ENCODE measurements at places on chromosomes 12 and 14.

GRCh38 chr12:100127766-100128511 lies 14.7 kb downstream of the BLTP3B start:
- no peak overlapping the region for H3K4me3 ChIP-seq
- H3K27ac ChIP-seq, result no peak overlapping the region
- no peak for DNase-seq
- no peaks in the 10 kb centered on the region for H3K36me3 ChIP-seq
- H3K27me3 ChIP-seq, result no peaks in the 10 kb centered on the region

- no peak overlapping the region for H3K4me3 ChIP-seq
- H3K27ac ChIP-seq, result no peak overlapping the region
- H3K27me3 ChIP-seq, result no peaks in the 10 kb centered on the region
- no peak for DNase-seq
- H3K36me3 ChIP-seq, result no peaks in the 10 kb centered on the region
Measured at GRCh38 chr14:80315681-80316080, 104.4 kb upstream of the DIO2 start.

DNA sequence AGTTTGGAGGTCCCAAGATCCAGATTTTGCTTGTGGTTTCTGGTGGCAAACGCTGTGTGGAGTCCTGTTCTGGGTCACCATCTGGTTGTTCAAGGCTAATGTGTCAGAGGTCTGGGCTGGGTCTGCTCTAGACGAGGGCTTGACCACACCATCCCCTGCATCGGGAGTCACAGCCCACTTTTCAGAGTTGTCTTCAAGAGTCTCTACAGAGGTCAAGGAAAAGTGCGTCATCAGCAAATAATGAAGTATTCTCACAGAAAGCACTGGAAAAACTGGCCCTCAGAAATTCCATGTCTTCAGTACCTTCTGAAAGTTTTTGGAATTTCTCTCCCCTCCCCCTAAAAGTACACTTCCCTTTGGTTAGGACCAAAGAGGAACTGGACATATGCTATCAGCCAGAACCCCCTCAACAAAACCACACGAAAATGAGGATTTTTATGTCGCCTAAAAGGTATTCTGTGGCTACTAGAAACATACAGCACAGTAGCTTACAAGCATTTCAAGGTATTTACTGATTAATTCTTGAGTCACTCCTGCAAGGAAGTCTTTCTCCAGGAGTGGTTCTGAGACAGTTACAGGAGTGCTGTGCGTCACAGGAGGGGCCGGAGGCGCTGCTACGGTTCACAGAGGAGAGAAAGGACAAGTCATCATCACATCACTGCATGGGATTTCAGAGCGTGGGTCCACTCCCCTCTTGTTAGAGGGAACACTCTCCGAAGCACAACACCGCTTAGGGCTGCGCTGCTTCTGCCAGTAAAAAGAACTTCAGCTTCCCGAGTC lies 35.4 kb downstream of the RAD52 start:
- H3K27me3 ChIP-seq, result no peaks in the 10 kb centered on the region
- no peak overlapping the region for H3K4me3 ChIP-seq
- peaks cover 41% of the 10 kb centered on the region for H3K36me3 ChIP-seq

DNA sequence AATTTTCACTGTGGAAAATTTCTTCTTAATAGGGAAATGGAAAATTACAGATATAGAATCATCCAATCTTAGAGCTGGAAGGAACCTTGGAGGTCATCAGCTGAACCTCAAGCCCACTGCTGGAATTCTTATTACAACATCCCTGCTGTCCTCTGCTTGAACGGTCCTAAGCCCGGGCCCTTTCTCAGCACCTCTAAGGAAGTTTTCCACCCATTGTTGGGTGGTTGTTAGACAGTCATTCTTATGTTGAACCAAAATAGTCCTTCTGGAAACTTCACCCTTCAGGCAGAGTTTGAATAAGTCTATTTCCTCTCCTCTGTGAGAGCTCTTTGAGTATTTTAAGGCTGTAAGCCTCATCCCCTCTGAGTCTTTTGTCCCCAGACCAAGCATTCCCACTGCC lies 70.7 kb downstream of the ZFP36L1 start:
- DNase-seq, result no peak
- H3K4me3 ChIP-seq, result no peak overlapping the region
- no peaks in the 10 kb centered on the region for H3K36me3 ChIP-seq

- no peak for DNase-seq
- no peaks in the 10 kb centered on the region for H3K27me3 ChIP-seq
- no peaks in the 10 kb centered on the region for H3K4me1 ChIP-seq
- no peak overlapping the region for H3K27ac ChIP-seq
Measured at GRCh38 chr14:78758333-78758732, 588.2 kb downstream of the NRXN3 start.

DNA sequence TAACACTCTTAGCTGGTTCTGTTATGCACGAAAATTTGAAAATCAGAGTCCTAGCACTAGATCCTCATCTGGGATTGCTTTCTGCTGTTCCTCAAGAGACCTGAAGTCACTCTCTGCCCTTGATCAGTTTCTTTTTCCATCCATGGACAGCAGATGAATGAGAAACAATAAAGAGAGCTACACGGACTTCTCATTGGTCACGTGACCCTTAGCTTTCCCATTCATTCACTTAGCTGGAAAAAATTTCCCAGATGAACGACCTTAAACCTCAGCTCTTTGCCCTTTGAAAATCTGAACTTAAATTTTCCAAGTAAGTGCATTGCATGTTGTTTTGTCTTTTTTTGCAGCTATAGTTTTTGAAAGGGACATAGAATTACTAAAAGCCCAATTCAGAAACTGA lies 27.2 kb upstream of the RGS6 start:
- DNase-seq, result no peak
- no peak overlapping the region for H3K27ac ChIP-seq
- H3K27me3 ChIP-seq, result no peaks in the 10 kb centered on the region
- no peak overlapping the region for H3K4me3 ChIP-seq
- H3K36me3 ChIP-seq, result no peaks in the 10 kb centered on the region

GRCh38 chr14:55043528-55043927 lies 7.9 kb upstream of the MAPK1IP1L start:
- no peak overlapping the region for H3K27ac ChIP-seq
- H3K27me3 ChIP-seq, result no peaks in the 10 kb centered on the region
- no peaks in the 10 kb centered on the region for H3K36me3 ChIP-seq
- DNase-seq, result no peak
- no peaks in the 10 kb centered on the region for H3K4me1 ChIP-seq

DNA sequence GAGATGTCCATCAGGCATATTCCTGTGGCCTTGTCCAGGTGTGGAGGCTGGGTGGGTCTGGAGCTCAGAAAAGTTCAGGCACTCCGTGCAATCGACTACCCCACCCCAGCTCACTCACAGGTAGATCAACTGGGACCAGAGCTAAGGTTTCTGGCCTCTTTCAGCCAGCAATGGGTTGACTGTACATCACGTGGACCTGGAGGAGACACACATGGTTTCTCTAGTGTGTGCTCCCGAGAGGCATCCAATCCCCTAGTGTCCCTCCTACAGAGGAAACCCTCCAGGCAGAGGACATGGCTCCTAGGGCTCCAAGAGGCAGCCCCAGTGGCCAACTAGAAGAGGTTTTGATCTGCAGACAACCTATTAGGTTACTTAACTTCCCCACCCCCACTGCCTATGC lies 119.5 kb upstream of the RGS6 start:
- no peak overlapping the region for H3K4me3 ChIP-seq
- no peak overlapping the region for H3K27ac ChIP-seq
- no peaks in the 10 kb centered on the region for H3K4me1 ChIP-seq

DNA sequence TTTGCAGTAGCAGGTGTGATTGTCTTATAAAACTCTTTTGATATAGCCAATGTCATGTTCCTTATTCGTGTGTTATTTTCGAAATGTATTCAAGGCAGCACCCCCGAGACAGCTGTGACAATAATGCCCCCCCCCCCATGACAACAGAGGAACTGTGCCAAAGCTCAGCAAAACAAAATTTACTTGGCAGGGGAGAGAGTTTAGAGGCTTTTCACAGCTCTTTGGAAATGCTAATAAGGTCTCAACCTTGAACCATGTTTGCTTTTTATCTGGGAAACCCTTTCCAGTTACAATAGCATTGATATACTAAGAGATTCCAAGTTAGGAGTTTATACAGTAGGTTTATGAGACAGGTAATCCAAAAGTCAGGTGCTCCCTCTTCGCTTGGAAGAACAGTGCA lies 56.4 kb upstream of the USP44 start:
- no peak overlapping the region for H3K4me3 ChIP-seq
- DNase-seq, result no peak
- no peaks in the 10 kb centered on the region for H3K36me3 ChIP-seq
- H3K27ac ChIP-seq, result peak overlapping the region; percentile 81
- H3K4me1 ChIP-seq, result peaks cover 7% of the 10 kb centered on the region

- no peaks in the 10 kb centered on the region for H3K36me3 ChIP-seq
- peak overlapping the region; percentile 68 for H3K27ac ChIP-seq
- no peak overlapping the region for H3K4me3 ChIP-seq
- DNase-seq, result no peak
- no peaks in the 10 kb centered on the region for H3K27me3 ChIP-seq
Measured at GRCh38 chr12:67433385-67434175, 164.4 kb downstream of the CAND1 start.

GRCh38 chr14:28121512-28122297 lies 644.9 kb upstream of the FOXG1 start:
- H3K4me3 ChIP-seq, result no peak overlapping the region
- H3K36me3 ChIP-seq, result no peaks in the 10 kb centered on the region
- DNase-seq, result no peak
- H3K27me3 ChIP-seq, result no peaks in the 10 kb centered on the region
